ENCODE measurements at places on chromosomes 12 and 14.

GRCh38 chr12:11727133-11727664 lies 77.7 kb downstream of the ETV6 start:
- peak; percentile 48 for DNase-seq

- DNase-seq = no peak
Measured at GRCh38 chr14:92199763-92200162, 78.0 kb downstream of the CPSF2 start.

- DNase-seq = no peak
Measured at GRCh38 chr14:20733684-20734429, 11.8 kb upstream of the EDDM3A start.

- no peak for DNase-seq
Measured at GRCh38 chr12:15318841-15319240, 3.5 kb upstream of the PTPRO start.

GRCh38 chr12:80050236-80050635 lies 49.1 kb upstream of the OTOGL start:
- no peak for DNase-seq

- DNase-seq = no peak
Measured at GRCh38 chr14:74144789-74145188, 60.0 kb downstream of the LIN52 start.

GRCh38 chr12:48379794-48380193 lies 29.1 kb upstream of the ZNF641 start:
- DNase-seq = no peak

- no peak for DNase-seq
Measured at GRCh38 chr14:91269076-91269991, 24.8 kb upstream of the GPR68 start.

DNA sequence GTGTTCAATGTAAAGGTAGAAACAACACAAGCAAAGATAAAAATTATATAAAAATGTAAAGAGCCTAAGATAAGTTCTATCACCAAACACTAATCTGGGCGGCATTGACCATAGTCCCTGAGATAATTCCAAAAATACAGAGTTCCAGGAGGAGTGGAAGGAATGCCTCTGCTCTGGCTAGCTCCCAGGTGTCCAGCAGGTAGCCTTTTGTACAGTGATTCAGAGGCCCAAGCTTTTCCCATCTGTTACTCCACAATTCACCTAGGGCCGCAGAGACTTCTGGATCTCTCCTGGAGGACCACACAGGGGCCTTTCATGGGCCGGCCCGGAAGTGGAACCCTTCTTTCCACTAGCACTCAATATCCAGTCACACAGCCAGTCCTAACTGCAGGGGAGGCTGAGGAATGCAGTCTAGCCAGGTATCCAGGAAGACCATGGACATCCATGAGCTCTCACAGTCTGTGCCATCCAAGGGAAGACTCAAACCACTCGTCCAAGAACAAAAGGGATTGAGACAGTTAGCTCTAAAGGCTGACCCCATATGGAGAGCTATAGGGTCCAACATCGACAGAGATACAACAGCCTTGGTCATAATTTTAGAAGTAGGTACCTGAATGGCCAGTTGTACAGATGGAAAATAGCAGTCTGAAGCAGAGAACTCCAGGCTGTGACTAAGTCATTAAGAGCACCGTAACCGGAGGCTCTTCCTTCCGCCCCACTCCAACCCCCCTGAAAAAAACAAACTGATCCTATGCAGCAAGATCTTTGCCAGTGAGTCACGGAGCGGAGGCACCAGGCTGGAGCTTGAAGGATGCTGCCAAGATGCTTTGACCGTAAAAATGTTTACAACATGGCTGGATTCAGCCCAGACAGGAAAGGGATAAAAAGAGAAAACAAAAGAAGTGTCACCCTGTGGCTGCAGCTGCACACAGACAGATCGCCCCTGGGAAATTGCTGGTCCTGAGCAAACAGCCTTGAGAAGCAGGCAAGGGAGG lies 204.8 kb downstream of the NUAK1 start:
- DNase-seq = no peak

DNA sequence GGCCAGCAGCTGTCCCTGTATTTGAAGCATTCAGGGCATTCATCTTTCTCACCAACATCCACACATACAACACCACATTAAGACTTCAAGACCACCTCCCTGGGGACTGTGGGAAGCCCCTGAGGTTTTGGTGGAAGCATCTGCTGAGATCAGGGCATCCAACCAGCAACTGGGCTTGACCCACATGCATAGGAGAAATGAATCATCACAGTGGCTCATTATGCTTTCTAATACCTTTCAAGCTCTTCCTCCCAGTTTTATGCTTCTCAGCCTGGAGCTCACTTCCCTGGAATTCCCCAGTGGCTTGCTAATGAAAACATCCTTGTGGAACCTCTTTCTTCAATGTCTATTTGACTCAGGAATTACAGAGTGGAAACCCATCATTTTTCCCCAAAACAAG lies 21.4 kb upstream of the CMKLR1 start:
- no peak for DNase-seq

- no peak for DNase-seq
Measured at GRCh38 chr14:93857081-93857480, 68.8 kb upstream of the PRIMA1 start.
